Pericardium fibroblast (primary cell): ENCODE measurements at places on chromosomes 12 and 14. TPM values are rescaled to one million over a fixed set of nuclear protein-coding genes. Genes with fewer than 3 reads are reported as not detected.

Gene OAS1
- total RNA-seq: 1.1 and 2.7 TPM in 2 replicates

Gene DDX55
- 8.8 and 17.0 TPM in 2 replicates for total RNA-seq

Gene KCNJ8
- 0.58 and 2.3 TPM in 2 replicates for total RNA-seq

Gene PMEL
- 0.47 TPM in 1 of 2 replicates, not detected in the other for total RNA-seq

Gene ANGEL1
- total RNA-seq: 6.2 and 7.0 TPM in 2 replicates

Gene GALNT16
- 1.1 and 3.7 TPM in 2 replicates for total RNA-seq

Gene P2RX7
- 2.5 TPM in 1 of 2 replicates, not detected in the other for total RNA-seq

Gene OR10P1
- not detected in 2 replicates for total RNA-seq

Gene PRPH
- total RNA-seq: 0.09 TPM in 1 of 2 replicates, not detected in the other

Gene EML5
- total RNA-seq: not detected in 2 replicates

Gene PPP1R1A
- total RNA-seq: not detected in 2 replicates

Gene SERPINA10
- not detected in 2 replicates for total RNA-seq

Gene PLEKHG7
- not detected in 2 replicates for total RNA-seq

Gene RPS6KL1
- total RNA-seq: 0.26 and 0.58 TPM in 2 replicates

Gene CDKL1
- 5.1 and 15.8 TPM in 2 replicates for total RNA-seq

Gene RDH5
- total RNA-seq: 3.1 and 8.1 TPM in 2 replicates

Gene MIP
- total RNA-seq: not detected in 2 replicates

Gene CCNK
- 10.4 and 30.2 TPM in 2 replicates for total RNA-seq

Gene C12orf56
- total RNA-seq: not detected in 2 replicates

Gene CFAP54
- total RNA-seq: 0.12 and 0.77 TPM in 2 replicates

Gene POTEM
- not detected in 2 replicates for total RNA-seq

Gene RNU4-1
- total RNA-seq: under 0.01 TPM in 2 replicates

Gene EFS
- 8.6 and 12.9 TPM in 2 replicates for total RNA-seq

Gene LAG3
- total RNA-seq: 0.43 TPM in 1 of 2 replicates, not detected in the other

Gene ASB2
- total RNA-seq: not detected in 2 replicates

Gene DENND5B
- 6.7 and 7.1 TPM in 2 replicates for total RNA-seq

Gene LTBP2
- 39.0 and 52.0 TPM in 2 replicates for total RNA-seq

Gene ST8SIA1
- total RNA-seq: 0.93 and 1.4 TPM in 2 replicates

Gene DEPDC4
- 0.35 TPM in 1 of 2 replicates, not detected in the other for total RNA-seq

Gene CFAP73
- not detected in 2 replicates for total RNA-seq

Gene CSRP2
- total RNA-seq: 5.1 and 23.3 TPM in 2 replicates

Gene SMCO2
- total RNA-seq: not detected in 2 replicates

Gene KLRK1
- total RNA-seq: not detected in 2 replicates

Gene COQ5
- 24.6 and 27.4 TPM in 2 replicates for total RNA-seq
